Inflammatory macrophage treated with lipopolysaccharide for 4 hours (primary cell): ENCODE measurements at places on chromosomes 1 and 21.

DNA sequence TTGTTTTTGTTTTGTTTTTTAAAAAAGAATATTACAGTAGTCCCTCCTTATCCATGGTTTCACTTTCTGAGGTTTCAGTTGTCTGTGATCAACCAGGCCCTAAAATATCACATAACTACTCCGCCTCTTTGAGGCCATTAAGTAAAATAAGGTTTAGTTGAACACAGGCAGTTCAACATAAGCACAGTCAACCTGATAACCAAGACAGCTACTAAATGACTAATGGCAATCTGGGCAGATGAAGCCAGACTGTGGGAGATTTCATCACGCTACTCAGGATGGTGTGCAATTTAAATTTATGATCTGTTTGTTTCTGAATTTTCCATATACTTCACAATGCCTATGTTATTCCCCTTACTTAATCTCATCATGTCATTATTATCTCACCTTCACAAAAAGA, 30.1 kb downstream of the LDLRAD1 start:
- no peak for DNase-seq

- peak; percentile 55 for DNase-seq
Observed at GRCh38 chr1:236608930-236609726, 4.8 kb upstream of the HEATR1 start.

GRCh38 chr1:85289207-85289847, 12.9 kb upstream of the BCL10 start:
- DNase-seq = no peak

DNA sequence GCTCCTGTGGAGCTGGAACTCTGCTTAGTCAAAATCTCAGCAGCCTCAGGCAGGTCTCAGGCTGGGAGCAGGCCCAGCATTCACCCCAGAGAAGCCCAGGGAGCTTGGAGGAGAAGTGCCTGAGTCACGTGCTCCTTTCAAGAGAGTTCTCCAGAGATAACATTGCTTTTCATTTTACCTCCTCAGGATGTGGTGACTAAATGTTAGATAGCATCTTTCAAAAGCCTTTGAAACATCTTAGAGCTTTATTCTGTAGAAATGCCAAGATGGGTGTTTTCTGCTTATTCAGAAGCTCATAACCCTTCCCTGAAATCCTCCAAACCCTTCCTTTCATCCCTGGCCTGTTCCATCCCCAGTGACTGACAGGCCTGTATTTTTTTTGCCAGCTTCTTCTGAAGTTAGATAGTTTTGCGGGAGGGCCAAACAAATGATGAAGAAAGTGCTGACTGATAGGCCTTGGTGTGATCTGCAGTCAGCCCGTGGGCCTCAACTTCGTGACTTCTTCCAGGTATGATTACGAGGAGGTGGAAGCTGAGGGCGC, 58.0 kb downstream of the PGM1 start:
- no peak for DNase-seq

DNA sequence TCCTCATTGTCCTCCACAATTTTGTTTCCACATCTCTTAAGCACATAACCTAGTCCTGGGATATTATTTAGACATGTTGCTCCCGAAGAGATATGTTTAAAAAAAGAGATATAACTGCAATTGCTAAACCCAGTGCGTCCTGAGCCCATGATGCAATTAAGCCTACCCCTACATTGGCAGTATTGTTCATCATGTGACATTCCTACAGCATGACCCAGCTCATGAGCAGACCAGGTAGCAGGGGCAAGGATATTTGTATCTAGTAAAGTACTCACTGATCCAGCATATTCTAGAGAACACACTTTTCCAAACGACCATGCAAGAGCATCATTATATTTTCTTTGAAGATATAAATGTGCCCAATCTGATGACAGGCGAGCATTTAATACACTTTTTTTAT, 1.2 kb downstream of the ADAM30 start:
- no peak for DNase-seq

DNA sequence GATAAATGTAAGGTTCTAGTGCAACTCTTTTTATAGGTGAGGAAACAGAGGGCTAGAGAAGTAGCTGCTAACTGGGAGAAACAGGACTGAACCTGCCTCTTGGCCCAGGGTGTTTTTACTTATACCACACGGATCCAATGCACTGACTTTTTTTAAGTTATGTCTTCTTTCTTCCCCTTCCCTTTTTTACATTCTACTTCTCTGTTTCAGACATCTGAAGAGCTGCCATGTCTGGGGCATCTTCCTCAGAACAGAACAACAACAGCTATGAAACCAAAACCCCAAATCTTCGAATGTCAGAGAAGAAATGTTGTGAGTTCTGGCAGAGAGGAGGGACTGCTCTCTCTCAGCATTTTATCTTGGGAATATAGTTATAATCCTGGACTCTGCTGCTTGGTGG, 1.4 kb downstream of the PFKFB2 start:
- DNase-seq = peak; percentile 55

DNA sequence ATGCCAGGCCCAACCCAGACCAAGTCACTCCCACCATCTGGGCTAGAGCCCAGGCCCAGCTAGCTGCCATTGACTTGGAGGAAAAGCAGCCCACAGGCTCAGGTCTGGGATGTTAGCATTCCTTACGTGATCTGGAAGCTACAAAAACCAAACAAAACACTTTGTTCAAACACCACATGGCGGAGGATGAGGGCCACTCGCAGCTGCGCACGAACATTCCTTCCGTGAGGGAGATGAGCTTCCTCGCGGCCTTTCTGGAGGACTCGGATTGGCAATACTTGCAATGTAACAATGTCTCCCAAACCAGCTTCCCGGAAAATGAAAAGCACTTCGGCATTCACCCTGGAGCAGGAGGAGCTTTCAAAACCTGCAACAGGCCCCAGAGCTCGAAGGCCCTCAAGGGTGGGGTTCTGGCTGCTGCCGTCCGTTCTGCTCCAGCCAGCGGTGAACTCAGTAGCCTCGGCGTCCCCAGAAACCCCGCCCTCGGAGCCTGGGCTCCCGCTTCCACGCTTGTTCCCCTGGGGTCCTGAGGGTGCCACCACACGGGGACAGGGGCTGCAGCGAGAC, 40.5 kb downstream of the COL6A1 start:
- DNase-seq = no peak

GRCh38 chr1:209657140-209657879, 5.1 kb upstream of the LAMB3 start:
- DNase-seq = peak; percentile 88

DNA sequence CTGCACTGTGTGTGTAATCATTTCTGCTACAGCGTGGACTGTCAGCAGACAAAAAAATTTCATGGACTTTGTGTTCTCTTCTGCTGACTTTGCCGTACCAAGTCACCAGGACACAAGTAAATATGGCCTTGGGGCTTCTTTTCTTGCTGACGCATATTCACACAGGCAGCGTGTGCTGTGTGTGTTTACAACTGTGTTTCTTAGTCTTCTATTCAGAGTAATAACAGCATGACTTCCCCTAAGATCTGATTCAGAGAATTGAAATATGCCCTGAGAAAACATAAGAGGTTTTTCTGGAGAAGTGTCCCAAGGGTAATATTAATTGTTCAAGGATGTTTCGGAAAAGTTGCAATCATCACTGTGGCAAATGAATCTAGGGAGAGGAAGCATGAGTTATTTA, 47.1 kb upstream of the DYNLT5 start:
- no peak for DNase-seq

- no peak for DNase-seq
Observed at GRCh38 chr1:66893712-66894111, 30.9 kb downstream of the DNAI4 start.

DNA sequence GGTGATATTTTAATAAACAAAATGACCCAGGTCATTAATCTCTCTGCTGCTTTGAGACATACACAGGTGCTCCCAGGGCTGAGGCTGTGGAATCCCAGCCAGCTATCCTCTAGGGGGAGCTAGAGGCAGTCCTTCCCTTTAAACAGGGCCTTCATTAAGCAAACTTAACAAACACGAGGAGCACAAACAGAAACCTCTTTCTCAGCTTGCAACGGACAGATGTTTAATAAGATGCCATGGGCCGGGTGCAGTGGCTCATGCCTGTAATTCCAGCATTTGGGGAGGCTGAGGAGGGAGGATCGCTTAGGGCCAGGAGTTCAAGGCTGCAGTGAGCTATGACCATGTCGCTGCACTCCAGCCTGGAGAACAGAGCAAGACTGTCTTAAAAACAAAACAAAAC, 106.7 kb downstream of the HIVEP3 start:
- DNase-seq = peak; percentile 69

DNA sequence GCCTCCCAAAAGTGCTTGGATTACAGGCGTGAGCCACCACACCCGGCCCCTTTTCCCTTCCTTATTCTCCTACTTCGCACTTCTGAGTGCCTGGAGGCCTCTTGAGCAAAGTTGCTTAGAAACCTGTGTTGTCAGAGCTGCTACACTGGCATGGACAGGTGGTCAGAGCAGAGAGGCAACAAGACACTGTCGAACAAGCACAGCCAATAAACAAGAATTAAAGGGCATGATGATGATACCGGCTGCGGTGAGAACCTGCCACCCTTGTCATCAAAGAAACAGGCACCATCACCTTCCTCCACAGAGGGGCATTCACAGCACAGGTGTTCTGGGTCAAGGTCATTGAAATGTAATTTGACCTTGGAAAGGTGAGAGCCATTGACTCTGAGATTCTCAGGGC, 23.3 kb downstream of the STUM start:
- no peak for DNase-seq

- no peak for DNase-seq
Observed at GRCh38 chr1:185719021-185719420, 15.2 kb upstream of the HMCN1 start.

- no peak for DNase-seq
Observed at GRCh38 chr1:205581321-205581980, 50.4 kb downstream of the ELK4 start.

GRCh38 chr1:211579440-211580302, 710 bp upstream of the SLC30A1 start:
- peak; percentile 54 for DNase-seq

GRCh38 chr1:154749078-154749760, 120.9 kb downstream of the KCNN3 start:
- DNase-seq = peak; percentile 51

DNA sequence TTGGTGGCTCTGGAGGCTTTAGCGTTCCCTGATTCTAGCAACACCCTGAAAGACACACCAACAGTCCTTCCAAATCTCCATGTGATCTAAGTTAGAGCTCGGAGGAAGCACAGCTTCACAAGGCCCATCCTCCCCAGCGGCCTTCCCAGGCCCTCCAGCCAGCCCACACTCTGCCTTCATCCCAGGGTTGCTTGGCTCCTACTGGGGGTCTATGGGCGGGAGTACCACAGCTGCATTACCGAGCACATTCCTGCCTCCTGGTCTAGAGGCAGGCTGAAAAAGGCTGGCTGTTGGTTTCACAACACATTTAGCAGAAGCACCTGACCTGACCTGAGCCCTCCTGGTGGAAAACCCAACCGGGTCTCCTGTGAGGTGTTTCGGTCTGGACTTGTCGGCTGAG, 54.7 kb upstream of the TRIM67 start:
- no peak for DNase-seq

DNA sequence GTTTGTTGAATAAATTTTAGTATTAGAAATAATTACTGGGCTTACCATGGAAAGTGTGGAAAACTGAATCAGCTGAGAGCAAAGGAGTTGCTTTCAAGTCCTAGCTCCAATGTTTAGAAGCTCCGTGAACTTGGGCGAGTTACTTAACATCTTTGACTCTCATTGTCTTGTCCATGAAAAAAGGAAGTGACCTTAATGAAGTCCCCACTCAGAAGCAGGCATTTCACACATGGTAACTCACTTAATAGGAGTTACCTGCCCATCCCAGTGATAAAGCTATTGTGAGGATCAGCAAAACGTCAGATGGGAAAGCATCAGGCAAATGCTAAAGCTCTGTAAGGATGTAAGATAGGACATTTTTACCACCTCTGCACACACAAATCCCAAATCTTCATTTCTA, 34.0 kb upstream of the GADD45A start:
- DNase-seq = no peak

GRCh38 chr21:34544032-34544496, 32.1 kb upstream of the KCNE1 start:
- peak; percentile 77 for DNase-seq

GRCh38 chr1:210373628-210373877, 44.9 kb downstream of the HHAT start:
- no peak for DNase-seq

DNA sequence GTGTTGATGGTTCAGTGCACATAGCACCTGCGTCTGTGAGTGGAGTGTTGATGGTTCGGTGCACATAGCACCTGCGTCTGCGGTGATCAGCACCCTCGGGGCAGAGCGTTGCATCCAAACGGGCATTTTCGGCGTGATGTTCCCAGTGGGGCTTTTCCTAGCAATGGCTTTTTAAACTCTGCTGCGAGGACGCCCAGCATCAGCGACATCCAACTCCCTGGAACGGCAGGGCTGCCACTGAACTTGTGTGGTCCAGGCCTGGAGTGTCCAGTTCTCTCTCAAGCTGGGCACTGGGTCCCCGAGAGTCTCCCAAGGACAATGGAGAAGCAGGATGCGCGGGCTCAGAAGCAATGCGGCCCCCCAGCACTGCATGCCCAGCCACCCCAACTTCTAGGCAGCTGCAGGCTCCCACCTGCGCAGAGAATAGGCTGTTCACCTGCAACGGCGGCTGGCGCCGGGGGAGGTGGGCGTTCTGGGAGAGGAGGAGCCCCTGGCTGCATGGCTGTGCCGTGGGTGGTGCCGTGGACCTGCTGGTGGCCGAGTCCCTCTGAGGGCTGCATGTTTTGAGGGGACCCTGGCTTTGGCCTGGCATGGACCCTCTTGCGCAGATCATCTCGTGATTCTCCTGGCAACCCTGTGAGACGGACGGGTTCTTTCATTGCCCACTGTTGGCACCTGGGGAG, 10.1 kb upstream of the C1orf174 start:
- no peak for DNase-seq

DNA sequence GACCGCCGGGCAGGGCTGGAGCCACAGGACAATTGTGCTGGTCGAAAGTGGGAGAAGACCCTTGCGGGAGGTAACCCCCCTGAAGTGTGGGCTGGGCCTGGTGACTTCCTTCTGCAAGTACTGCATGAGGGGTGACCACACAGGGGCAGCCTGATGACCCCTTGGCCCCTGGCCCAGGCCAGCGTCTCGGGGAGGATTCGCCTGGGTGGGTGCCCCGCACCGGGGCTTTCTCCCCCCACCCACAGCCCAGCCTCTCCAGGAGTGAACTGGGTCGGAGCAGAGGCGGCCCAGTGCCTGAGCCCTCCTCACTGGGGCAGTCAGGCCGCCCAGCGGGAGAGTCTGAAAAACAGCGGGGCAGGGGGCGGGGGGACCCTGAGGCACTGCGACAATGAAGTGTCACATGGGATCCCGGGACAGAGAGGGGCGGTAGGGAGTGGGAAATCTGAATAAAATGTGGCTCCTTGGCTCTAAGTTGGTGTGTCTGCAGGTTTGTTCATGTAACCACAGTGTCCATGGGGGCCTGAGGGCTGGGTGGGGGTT, 1.6 kb upstream of the DNMT3L start:
- DNase-seq = no peak

- no peak for DNase-seq
Observed at GRCh38 chr21:23308741-23309140, 2298.5 kb downstream of the MRPL39 start.

GRCh38 chr1:19042675-19043578, 86.5 kb upstream of the IFFO2 start:
- DNase-seq = peak; percentile 21
